ENCODE measurements at places on chromosomes 2 and 18.

DNA sequence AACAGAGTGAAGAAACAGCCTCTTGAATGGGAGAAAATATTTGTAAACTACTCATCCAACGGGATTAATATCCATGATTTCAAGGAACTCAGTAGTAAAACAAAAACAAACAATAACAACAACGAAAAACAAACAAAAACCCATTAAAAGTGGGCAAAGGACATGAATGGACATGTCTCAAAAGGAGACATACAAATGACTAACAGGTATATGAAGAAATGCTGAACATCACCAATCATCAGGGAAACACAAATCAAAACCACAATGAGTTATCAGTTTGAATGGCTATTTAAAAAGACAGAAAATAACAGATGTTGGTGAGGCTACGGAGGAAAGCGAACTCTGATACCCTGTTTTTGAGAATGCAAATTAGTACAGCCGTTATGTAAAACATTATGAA is 224.8 kb upstream of the NRXN1 start:
- DNase-seq, result no peak

DNA sequence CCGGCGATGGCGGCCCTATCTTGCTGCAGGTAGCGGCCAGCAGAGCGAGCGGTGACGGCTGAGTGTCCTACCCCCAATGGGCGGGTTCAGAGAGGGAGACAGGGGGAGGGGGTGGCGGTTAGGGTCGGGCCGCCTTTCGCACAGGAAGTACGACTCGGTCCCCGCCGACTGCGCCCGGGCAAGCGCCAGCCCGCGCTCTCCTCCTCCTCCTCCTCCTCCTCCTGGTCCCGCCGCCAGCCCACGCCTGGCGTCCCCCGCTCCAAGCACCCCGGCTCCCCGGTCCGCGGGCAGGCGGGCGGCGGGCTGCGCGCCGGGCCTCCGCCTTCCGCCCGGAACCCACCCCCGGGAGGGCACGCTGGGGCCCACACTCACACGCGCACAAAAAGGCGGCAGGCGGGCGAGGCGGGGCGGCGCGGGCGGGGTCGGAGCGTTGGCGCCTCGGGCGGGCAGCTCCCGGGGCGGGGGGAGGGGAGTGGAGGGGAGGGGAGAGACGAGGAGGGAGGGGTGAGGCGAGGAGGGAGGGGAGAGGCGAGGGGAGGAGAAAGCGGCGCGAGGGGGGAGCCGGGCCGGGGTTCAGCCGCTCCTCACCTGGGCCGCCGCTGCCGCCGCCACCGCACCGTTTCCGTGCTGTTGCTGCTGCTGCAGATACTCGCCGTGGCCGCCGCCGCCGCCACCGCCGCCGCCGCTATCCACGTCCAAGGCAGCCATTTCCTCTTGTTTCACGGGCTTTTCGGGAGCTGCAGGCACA is 1.2 kb downstream of the SP3 start:
- peak; percentile 91 for DNase-seq

- no peak for DNase-seq
These were observed 23.5 kb downstream of the MARCHF4 start for GRCh38 chr2:216348756-216349308.

DNA sequence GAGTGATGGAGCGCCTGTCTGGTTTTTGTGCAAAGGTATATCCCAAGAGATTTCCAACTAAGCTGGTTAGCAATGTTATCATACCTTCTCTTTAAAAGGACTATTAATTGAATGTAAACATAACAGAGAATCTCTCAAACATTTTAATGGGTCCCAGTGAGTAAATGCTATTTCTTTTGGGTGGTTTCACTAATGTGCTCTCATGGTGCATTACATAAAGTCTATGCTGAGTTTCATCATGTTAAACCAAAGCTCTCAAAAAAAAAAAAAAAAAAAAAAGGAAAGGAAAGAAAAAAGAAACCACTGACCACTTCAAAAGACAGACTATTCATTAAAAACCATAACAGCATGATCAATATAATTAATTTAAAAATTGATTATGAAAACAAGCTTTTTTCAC is 119.1 kb upstream of the SCN1A start:
- DNase-seq, result no peak

All from stimulated activated CD8-positive, alpha-beta memory T cell treated with anti-CD3 and anti-CD28 coated beads, Interleukin-15, amount 100 ng/mL, for 4 hours (primary cell).